NCI-H524 (cell line): ENCODE measurements at places on chromosomes 6 and 20.
A peak's percentile ranks its signal among the peaks of the same experiment; 100 is the strongest.

DNA sequence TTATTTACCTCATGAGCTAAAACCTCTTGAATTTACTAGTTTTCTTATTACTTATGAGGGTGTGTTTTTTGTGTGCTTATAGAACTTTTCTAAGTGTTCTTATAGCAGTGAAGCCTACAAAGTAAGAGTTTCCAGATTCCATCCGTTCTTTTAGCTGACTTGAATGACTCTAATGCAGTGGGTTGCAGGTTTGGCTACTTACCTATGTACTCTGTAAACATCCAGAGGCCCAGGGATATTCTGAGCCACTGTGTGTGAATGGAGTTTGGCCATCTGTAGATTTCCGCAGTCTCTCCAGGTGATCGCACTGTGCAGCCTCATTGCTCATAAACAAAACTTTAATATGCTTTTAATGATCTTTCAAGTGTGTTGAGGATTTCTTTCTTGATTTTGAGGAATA lies 157.8 kb downstream of the MYO6 start:
- DNase-seq, result no peak

DNA sequence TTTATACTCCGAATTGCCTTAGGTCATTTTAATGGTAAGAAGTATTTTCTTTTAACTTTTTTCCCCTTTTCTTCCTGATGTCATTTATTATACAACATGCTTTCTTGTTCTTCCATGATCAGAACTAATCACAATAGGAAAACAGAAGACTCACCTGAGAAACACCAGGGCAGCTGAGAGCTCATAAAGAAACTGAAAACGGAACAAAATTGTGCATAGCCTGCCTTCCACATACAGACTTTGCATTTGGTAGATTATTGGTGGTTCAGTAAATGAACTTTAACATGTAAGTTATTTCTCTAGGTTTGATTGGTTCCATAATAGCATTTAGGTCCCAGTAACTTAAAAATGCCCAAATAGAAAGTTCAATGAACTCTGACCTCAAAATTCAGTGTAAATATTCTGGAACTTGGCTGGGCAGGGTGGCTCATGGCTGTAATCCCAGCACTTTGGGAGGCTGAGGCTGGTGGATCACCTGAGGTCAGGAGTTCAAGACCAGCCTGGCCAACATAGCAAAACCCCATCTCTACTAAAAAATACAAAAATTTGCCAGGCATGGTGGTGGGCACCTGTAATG lies 161.1 kb upstream of the DTNBP1 start:
- no peak for DNase-seq

DNA sequence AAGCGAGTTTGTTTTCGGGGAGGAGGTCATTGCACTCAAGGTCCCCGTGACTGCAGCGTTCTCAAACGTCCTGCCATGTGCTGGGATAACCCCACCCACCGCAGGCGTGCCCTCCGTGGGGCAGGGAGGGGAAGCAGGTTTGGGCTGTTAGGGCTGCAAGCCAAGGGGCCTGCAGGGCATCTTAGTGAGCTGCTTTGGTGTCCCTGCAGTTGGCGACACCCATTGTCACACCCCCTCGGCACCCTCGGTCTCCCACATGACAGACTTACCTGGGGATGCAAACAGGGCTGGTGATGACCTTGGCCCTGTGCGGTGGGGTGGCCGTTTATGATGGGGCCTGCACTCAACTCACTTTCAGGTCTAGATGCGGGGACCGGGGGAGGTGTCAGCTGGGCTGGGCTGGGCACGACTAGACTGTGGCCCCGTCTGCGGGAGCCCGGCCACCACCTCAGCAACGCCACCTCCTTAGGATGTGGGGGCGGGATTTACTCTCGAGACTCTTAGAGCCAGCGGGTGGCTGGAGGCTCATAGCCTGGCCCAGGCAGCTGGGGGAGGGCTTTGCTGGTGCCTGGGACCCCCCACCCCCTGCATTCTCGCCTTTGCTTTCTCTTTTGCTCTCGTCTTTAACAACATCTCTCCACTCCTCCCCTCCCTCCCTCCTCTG lies 6.5 kb upstream of the GATA5 start:
- DNase-seq, result no peak

DNA sequence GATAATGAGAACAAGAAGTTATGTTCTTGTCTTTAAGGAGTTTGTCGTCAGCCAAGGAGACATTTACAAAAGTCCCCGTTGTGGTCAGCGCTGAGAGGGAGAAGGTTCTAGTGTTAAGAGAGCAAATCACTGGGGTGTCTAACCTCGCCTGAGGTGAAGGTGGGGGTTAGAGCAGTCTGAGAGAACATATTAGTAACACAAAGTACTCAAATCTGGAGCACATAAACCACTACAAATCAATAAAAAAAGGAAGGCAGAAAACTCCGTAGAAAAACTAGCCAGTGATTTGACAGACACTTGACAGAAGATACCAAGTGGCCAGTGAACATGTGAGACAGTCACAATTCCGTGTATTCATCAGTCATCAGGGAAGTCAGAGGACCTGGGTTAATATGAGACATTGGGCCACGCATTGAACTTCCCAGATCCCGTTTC lies 45.4 kb downstream of the CDS2 start:
- DNase-seq, result no peak

DNA sequence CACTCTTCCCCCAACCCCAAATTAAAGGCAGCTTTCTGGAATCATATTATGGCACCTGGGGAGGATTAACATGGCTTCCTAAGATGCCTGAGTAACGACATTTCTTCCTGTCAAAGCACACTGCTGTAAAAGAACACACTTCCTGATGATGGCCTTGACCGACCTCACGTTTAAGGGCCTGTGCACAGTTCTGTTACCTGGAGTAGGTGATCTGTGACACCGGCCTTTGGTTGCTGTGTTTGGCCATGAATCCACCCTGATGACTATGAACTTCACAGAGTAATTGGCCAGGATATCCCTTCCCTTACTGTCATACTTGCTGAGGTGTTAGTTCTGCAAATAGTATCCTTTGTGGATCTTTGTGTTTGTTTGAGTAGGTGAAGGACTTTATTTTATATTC lies 45.8 kb downstream of the PLCB4 start:
- peak; percentile 49 for DNase-seq

DNA sequence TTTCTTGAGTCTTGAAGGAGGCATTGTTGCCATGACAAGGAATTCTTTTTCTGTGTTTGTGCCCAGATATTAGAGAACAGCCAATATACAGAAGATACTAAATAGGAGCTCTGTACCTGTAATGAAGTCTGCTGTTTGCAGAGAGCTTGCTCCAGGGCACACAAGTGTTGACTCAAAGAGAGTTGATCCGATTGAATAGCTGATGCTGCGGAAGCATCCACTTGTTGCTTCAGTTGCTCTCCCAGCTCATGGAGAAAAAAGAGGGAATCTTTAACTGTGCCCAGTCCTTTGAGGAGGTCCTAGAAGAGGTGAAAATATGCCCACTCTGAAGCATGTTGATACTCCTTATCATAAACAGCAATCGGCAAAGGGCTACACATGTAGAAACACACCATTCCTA lies 411.4 kb downstream of the ESR1 start:
- no peak for DNase-seq

GRCh38 chr6:81820422-81820821 lies 67.9 kb upstream of the TENT5A start:
- DNase-seq, result no peak

- DNase-seq, result peak; percentile 73
Observed at GRCh38 chr6:4134841-4135664, at the start of gene ECI2. Gene ECI2, minus strand, starts transcription at chr6:4135575. Its CDS starts 15 bp downstream, at chr6:4135560.
